ENCODE measurements at places on chromosomes 2 and 18.

DNA sequence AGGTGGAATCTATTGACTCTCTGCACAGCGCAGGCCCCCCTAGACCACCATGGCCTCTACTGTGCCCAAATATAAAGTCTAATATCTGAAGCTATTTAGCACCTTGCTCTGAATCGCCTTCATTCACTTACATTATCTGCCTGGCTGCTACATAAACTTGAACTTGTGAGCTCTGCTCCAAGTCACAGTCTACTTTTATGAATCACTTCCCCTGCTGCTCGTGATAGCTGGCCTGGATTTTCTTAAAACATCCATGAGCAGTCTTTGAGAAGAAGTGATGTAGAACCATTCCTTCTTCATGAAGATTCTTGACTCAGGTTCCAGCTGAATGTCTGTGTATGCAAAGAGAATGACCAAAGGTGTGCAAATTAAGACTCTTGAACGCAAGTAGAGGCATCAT is 359.5 kb downstream of the RND3 start:
- H3K36me3 ChIP-seq, result no peaks in the 10 kb centered on the region
- no peaks in the 10 kb centered on the region for H3K4me1 ChIP-seq
- no peak overlapping the region for H3K4me3 ChIP-seq
- no peaks in the 10 kb centered on the region for H3K27me3 ChIP-seq
- no peak for DNase-seq

DNA sequence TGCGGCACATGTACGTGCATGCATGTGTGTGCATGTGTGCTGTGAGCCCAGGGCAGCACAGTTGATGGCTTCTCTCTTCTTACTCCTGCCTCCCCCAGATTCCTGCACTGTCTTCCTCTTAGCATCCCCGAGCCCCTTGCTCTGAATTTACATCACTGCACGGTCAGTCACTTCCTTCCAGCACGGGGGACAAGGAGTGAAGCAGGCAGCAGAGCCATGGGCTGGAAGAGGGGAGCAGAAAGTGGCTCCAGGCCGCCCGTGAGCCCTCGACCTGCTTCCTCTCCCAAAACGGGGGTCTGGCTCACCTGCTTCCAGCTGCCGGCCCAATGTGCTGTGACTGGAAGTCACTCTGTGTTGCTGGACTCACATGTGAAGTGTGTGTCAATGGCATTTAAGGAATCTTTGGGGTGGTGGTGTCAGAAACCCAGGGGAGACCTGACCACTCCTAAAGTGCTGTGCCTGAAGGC is 106.1 kb downstream of the FAM210A start:
- H3K27ac ChIP-seq, result no peak overlapping the region
- no peaks in the 10 kb centered on the region for H3K27me3 ChIP-seq
- no peak for DNase-seq
- H3K4me3 ChIP-seq, result no peak overlapping the region
- H3K4me1 ChIP-seq, result no peaks in the 10 kb centered on the region

- no peaks in the 10 kb centered on the region for H3K36me3 ChIP-seq
- H3K4me3 ChIP-seq, result no peak overlapping the region
- H3K27ac ChIP-seq, result no peak overlapping the region
- H3K4me1 ChIP-seq, result no peaks in the 10 kb centered on the region
- H3K27me3 ChIP-seq, result no peaks in the 10 kb centered on the region
These were observed 29.6 kb downstream of the SLC25A12 start for GRCh38 chr2:171864357-171864985.

DNA sequence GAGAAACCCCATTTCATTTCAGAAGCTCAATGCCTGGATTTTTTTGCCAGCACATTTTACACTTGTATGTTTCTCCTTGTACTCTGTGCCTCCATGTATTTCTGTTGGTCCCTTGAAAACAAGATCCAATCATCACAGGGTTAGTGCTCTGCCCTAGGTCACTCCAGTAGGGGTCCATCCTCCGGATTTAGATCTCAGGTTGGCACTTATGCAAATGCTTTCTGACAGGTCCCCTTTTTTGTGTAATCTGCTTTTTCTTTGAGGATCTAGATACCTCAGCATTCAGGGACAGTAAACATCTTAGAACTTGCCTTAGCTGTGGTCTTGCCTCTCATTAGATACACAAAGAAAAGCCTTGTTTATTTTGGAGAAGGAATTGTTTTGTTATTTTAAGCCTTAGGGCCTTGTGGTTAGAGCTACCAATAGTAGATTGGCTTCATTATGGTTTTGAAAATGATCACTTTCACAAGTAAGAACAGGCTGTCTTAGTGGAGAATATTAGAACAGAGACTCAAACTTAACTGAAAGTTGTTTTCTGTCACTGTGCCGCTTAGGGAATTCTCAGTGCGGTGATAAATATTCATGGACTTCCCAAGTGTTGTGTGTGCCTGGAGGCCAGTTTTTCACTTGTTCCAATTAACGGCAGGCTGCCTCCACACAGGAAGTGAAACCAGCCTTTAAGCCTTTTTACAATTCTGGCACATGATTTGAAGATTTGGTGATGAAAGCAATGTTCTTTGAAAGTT is 7.8 kb downstream of the MERTK start:
- no peaks in the 10 kb centered on the region for H3K36me3 ChIP-seq
- no peak overlapping the region for H3K4me3 ChIP-seq
- no peak overlapping the region for H3K27ac ChIP-seq
- DNase-seq, result no peak

Measured in body of pancreas (tissue), 4 donors.